ENCODE measurements at places on chromosomes 7 and 10.

DNA sequence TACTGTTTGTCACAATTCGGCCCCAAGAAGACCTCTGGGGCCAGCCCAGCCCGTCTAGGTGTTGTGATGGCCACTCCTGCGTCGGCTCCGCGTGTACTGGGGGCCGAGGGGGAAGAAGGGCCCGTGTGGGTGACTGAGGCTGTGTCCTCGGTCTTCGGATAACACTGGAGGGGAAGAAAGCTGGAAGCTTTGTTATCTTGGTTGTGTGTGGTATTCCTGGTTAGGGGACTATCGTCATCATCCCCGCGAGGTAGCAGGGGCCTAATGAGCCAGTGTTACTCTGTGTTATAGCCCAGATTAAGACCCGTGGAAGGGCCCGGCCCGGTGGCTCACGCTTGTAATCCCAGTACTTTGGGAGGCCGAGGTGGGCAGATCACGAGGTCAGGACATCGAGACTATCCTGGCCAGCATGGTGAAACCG is 854 bp downstream of the MTG1 start:
- DNase-seq = no peak

- no peak for DNase-seq
Observed at GRCh38 chr7:151185762-151186639, 1.0 kb downstream of the ASB10 start.

DNA sequence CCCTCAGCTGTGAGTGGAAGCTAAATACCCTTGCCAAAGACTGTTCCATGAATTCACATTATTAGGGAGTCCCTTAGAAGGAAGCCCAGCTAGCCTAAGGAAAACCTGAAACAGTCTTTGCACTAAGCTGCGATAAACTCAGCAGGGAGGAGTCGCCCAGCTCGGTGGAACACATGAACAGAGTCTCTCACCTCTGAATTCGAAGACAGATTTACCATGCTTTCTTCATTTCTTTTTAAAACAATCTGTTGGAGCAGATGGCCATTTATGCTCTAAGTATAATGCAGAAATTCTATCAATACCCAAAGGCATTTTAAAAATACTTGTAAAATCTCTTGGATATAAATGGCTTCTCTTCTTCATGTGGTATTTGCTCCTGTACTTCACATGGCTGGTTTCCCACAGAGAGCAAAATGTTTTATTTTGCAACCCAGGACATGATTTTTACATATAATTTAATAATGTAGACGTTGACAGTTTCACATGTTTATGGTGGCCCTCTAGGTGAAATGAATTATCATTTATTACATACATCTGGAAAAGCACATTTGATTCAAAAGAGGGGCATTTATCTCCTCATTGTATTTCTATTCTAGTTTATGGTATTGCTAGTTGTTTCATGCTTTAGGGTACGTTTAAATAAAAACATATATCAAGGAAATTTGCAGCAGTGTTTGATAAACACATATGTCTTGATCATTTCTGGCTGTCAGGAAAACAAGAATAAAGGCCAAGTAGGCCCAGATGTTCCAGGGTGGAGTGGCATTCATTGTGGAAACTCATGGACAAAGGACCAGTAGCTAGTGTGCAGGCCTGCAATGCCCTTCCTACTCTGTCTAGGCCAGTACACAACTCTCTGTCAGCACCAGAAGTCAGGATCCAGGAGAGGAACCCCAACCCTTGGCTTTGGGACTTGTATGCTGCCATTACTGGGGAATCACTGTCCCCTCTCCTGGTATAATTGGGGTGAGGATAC is 52.2 kb downstream of the LRGUK start:
- DNase-seq = no peak

DNA sequence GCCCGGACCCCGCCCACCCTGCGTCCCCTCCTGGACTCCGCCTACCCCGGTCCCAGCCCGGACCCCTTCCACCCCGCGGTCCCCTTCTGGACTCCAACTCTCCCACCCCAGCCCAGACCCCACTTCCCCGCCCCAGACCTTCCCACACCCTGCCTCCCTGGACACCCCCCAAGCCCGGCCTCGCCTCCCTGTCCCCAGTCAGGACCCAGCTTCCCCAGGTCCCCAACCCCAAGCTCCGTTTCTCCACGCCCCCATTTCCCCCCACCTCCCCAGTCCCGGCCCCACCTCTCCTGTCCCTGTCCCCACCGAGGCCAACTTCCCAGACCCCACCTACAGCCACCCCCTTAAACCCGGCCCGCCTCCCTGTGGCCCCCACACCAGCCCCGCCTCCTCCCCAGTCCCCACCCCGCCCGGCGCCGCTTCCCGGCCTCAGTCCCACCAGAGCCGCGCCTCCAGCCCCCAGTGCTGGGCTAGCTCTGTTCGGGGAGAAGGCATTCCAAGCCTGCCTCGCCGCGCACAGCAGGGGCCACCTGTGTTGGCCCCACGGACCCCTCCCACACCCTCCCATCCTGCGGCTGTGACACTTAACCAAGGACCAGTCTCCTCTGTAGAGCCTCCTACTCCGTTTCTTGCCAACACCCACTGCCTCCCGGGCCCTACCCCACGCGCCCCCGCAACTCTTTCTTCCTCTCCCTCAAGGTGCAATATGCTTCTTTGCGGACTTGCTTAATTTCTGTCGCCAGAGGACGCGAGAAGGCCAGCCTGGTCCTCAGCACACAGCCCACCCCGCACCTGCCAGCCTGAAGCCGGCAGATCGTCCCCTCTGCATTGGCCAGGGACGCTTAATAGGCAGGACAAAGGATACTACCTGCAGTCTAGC is 736 bp upstream of the ITIH5 start:
- DNase-seq = no peak

- DNase-seq = no peak
Observed at GRCh38 chr7:70487886-70488285, 644.1 kb upstream of the GALNT17 start.

DNA sequence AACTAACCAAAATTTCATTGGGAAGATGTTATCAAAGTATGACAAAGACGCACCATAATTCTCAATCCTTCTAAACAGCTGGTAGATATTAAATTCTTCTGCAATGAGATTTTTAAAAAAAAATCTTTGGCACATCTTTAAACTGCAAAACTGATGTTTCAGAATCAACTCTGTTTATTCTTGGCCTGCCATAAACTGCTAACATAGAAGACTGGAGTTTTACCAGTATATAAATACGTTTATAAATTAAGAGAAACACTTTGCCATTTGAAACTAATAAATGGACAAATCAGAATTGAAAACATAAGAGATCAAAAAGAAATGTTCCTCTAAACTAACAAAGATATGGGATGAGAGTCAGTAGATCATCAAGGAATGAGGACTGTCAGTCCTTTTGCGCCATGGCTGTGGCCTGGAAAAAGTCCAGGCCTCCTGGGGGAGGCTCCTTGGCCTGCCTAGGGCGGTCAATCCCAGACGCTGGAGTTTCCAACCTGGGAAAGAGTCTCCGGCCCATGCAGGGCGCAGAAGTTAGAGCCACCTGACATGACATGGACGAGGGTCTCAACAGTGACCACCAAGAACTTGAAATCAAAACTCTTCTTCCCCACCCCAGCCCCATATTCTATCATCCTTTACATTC is 34.2 kb upstream of the NEBL start:
- no peak for DNase-seq

DNA sequence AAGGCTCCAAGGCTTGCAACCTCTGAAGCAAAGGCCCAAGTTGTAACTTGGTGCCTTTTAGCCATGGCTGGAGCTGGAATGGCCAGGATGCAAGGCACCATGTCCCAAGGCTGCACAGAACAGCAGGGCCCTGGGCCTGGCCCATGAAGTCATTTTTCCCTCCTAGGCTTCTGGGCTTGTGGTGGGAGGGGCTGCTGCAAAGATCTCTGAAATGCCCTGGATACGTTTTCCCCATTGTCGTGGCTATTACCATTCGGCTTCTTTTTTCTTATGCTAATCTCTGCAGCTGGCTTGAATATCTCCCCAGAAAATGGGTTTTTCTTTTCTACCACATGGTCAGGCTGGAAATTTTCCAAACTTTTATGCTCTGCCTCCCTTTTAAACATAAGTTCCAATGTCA is 234.2 kb downstream of the CDK14 start:
- no peak for DNase-seq

- no peak for DNase-seq
Observed at GRCh38 chr7:57416601-57417358, 33.2 kb upstream of the ZNF716 start.

GRCh38 chr10:35517431-35518181 is 87.5 kb upstream of the GJD4 start:
- no peak for DNase-seq

- no peak for DNase-seq
Observed at GRCh38 chr10:20157314-20157713, 341.1 kb downstream of the PLXDC2 start.

DNA sequence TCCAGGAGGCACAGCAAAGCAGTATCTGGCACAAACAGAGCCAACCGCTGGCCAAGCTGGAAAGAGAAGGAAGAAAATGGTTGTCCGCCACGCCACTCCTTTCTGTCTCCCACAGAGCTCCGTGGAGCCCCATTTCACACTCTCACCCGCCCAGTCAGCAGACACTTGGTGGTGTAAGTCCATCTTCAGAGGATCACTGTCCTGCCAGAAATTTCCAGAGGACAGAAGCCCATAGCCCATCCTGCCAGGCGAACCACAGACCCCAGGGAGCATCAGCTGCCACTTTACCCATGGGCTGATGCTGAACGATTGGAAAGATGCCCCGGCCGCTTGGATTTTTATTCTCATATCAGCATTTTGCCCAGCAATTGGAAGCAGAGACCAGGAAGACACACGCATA is 144.7 kb upstream of the LYZL2 start:
- DNase-seq = no peak

GRCh38 chr10:50393784-50394467 is 142.6 kb upstream of the ASAH2 start:
- no peak for DNase-seq

DNA sequence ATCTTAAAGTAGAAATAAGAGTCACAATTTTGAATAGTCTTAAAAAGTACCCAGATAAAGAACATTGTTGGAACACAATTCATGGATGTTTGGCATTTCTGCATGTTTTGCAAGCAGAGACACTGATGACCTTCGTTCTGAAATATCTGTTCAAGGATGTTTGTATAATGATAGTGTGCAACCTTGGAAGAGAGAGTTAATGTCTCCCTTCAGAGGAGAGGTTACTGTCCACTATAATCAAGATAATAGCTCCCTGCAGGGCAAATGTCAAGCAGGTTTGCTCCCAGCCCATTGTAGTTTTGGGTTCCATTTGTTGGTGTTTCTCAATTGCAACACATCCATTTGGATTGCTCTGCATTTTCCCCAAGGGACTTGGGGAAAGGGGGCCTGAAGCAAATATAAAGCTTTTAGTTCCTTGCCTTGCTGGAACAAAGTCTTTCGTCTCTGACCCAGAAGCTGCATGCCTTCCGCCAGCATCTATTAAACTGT is 45.2 kb downstream of the COL1A2 start:
- no peak for DNase-seq

DNA sequence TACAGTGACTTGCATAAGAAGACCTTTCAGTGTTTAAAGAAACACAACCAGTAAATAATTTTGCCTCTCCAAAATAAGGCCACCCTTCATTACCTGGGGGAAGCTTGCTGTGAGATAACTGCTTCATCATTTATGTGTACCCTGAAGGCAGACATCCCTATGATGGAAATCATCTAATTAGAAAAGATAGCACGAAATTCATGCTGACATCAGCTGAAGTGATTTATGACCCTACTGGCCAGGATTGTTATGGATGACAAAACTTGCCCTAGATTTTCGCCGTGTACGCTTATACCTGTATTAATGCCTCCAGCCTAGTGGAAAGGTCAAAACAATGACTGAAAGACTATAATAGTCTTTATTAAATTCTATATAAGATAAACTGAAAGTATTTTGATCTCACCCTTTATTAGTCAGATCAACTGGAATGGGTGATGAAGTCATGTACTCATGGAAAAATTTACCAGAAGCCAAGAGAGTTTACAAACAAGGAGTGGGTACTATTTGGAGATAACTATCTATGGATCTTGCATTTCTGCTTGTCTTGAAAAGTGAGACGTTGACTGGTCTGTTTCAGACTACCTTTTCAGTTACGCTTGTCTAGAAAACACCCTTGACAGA is 114.2 kb downstream of the PPP1R3A start:
- no peak for DNase-seq

DNA sequence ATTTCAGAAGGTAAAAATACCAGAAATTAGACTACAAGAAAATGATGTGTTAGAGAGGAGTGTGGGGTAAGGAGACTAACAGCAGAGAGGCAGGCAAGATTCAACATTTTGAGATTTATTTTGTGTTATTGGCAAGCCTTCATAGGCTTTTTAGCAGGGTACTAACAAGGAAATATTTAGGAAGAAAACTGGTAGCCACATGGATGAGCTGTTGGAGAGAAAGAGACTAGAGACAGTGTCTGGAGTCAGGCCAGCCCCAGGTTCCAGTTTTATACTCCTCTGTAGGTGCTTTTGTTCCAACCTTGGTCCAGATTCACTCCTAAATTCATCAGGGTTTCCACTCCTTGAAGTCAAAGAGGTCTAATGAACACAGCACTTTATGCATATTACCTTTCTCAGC is 41.1 kb downstream of the GPRIN2 start:
- no peak for DNase-seq

DNA sequence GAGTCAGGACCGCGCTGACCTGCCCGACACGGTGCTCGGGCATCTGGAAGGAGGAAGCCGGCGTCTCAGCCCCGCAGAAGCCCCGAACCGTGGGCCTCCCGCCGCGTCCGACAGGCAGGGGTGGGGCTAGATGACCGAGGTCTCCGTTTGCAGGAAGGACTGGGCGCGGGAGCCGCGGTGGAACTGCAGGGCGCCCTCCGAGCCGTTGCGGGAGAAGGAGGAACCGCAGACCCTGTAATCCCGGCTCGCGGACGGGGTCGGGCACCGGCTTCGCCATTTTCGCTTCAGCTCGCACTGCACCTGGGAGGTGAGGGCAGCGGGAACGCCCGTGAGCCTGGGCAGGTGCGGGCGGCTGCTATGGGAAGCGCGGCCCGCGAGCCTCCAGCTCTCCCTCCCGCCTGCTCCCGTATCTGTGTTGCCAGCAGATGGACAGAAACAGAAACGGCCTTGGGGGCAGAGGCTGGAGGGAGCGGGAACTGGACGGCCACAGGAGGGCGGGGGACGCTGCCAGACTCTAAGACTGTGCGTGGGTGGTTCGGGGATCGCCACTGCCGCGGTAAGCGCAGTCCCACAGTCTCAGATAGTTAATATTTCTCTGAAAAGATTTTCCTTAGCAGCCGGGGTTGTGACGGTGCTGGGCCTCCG is 114.1 kb downstream of the VIPR2 start:
- DNase-seq = peak; percentile 70

GRCh38 chr10:61733358-61733940 is 70.7 kb downstream of the CABCOCO1 start:
- DNase-seq = no peak

DNA sequence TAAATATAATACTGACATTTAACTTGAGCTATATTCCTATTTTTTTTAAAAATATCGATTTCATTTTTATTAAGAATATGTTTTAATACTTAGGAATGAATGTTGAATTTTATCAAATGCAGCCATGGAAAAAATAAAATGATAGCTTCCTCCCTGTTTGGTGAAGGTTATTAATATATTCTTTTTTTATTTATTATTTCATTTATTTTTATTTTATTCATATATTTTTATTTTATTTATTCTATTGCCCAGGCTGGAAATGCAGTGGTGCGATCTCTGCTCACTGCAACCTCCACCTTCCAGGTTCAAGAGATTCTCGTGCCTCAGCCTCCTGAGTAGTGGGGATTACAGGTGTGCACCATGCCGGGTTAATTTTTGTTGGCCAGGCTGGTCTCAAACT is 160.2 kb downstream of the PKD1L1 start:
- no peak for DNase-seq
